ENCODE measurements at places on chromosomes 2 and 18.
A peak's percentile ranks its signal among the peaks of the same experiment; 100 is the strongest.

DNA sequence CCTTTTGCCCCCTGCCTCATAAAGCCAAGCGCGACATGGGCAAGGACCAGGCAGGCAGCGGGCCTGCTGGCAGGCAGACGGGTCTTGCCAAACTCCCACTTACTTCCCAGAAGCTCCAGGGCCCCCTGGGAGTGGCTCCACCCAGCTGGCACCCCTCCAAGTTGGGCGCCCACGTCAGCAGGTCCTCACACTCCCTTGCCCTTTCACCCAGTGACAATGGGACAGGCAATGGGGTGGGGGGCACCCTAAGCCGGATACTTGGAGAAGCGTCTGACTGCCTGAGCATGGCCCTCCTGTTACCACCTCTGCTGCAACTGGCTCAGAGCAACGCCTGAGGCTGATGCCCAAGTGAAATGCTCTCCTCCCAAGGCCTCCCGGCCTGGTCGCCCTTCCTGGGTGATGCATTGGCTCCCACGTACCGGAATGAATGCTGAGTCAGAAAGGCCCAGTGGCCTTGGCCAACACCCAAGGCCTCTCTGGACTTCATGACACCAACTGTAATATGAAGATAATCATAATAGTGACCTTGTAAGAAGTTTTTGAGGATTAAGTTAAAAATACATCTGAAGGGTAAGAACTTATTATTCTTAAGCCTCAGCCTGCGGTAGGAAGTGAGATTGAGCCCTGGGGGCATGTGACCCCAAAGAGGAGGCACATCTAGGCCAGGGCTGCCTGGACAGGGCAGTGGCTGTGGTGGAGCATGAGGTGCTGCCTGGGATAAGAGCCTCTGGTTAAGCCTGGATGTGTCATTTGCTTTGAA, 31.6 kb downstream of the KCNK3 start:
- peak; percentile 81 for ATAC-seq

DNA sequence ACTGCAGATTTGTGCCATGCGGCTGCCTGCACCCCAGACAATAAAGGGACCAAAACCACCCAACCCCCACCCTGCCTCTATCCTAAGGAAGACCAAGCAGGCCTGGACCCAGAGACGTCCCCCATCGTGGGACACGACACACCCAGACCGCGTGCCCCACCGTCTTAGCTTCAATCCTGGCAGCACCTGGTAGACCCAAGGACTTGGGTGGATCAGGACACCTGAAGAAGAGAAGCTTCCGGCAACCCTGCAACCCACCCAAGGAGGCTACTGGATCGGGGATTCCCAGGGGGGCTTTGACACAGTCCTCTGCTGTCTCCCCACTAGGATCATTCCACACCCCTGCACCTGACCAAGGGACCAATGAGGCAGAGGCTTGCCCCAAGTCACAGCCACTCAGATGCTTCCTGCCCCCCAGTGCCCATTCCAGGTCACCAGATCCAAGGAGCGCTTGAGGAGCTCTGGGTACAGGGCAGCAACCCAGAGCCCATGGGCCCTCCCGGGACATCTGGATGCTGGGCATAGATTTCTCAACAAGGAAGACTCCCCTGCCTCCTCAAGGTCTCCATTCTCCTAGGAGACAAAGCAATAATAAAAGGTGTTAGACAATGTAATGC, 3.6 kb downstream of the ALPI start:
- no peak for ATAC-seq

- no peak for ATAC-seq
These were observed 144.9 kb upstream of the MYCN start for GRCh38 chr2:15795426-15795825.

- no peak for ATAC-seq
These were observed 138.7 kb downstream of the PTGR3 start for GRCh38 chr18:75070235-75070624.

DNA sequence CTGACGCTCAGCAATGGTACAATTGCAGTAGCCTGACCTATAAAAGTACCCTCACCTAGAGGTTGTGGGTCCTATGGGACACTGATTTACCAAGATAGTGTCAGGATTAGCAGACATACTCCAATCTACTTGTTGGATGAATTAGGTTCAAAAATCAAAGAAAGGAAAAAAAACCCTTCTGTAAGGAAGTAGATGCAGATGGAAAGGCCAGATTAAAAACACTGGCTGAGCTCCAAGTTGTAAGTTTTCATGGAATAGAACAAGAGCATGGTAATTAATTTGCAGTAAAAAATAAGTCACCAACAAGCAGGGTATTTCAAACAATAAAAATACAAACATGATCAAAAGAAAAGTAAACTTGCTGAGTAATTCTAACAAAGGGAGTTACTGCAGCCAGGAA, 26.4 kb downstream of the IDH1 start:
- no peak for ATAC-seq

GRCh38 chr2:186477790-186478189, 8.3 kb upstream of the ZC3H15 start:
- ATAC-seq, result no peak

GRCh38 chr2:68689553-68690537, 44.8 kb upstream of the ARHGAP25 start:
- ATAC-seq, result no peak

- no peak for ATAC-seq
These were observed 37.5 kb downstream of the RTP5 start for GRCh38 chr2:241906826-241907570.

GRCh38 chr2:235608200-235608887, 114.5 kb downstream of the AGAP1 start:
- no peak for ATAC-seq

DNA sequence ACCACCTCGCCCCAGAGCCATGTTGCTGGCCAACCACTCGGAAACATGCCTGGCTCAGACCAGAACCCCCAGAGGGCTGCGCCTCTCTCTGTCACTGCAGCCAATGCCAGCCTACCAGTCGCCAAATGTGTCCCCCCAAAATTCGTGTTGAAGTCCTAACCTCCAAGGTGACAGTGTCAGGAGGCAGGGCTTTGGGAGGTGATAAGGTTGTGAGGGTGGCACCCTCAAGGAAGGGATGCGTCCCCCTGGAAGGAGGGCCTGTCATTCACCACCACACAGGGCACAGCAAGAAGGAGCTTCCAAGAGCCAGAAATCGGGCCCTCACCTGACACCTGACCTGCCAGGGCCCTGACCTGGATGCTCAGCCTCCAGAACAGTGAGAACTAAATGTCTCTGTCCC, 291.9 kb upstream of the SALL3 start:
- no peak for ATAC-seq

DNA sequence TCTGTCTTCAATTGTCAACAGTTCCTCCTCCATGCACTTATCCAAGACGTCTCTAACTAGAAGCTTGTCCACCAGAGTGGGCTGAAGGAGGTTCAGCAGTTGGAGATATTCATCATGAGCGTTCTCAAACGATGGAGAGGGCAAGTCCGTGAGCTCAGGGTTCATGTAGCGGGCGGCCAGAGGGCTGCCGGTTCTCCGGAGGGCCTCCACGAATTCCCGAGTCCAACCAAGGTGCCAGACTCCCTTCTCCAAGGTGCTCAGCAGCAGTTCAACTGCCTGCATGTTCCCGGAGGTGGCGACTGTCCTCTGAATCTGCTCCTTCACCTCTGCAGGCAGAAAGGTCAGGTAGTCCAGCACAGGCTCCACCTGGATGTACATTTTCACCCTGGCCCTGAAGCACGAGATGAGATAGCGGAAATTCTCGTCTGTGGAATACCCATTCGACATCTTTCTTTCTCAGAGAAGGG, 590 bp downstream of the IFIH1 start:
- ATAC-seq, result no peak

DNA sequence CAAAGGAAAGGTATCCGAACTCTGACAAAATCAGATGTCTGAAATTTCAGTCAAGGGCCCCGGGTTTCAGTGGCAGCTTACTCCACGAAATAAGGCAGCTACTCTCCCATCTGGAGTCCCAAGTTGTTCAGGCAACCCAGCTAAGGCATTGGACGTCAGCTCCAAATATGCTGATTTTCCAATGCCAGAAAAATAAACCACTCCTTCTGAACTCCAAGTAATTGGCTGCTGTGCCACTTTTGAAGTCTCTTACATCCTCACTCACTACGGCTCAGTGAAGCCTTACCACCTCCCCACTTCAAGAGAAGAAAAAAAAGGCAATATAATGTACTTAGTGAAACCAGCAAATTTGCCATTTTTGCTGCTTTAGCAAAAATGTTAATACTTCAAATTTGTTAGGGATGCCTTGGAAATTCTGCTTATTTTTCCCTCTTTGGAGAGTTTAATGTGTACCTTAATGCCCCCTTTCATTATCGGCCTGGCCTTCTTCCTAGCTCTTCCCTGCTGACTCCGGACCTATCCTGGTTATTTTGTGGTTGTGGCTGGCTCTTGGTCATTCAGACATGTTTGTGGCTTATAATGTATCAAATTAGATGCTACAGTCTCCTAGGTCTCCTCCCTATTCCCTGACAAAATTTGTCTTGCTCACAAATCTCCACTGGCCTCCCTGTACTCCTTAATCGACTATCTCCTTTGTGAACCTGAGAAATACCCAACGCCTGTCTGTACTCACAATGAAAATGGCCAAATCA, 589.2 kb upstream of the ZEB2 start:
- no peak for ATAC-seq

- no peak for ATAC-seq
These were observed 1785.3 kb upstream of the CELF4 start for GRCh38 chr18:39350945-39351344.

DNA sequence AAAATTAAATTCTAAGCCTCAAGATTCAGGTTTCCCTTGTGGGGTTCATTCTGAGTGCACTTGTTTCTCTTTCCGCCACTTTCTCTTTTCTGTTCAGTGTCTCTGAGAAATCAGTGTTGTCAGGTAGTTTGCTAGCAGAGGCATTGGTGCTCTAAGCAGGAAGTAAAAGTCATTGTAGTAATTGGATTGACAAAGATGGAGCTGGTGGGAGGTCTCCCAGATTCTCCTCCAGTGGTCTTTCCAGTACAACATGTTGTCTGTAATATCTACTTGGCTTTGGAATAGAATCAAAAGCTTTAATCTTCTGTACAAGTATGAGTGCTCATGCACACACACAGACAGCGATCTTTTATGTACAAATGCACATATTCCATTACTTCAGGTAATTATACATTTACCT, 135.6 kb downstream of the KLHL14 start:
- ATAC-seq, result no peak

GRCh38 chr18:46055838-46056230, 16.2 kb downstream of the PSTPIP2 start:
- ATAC-seq, result no peak

DNA sequence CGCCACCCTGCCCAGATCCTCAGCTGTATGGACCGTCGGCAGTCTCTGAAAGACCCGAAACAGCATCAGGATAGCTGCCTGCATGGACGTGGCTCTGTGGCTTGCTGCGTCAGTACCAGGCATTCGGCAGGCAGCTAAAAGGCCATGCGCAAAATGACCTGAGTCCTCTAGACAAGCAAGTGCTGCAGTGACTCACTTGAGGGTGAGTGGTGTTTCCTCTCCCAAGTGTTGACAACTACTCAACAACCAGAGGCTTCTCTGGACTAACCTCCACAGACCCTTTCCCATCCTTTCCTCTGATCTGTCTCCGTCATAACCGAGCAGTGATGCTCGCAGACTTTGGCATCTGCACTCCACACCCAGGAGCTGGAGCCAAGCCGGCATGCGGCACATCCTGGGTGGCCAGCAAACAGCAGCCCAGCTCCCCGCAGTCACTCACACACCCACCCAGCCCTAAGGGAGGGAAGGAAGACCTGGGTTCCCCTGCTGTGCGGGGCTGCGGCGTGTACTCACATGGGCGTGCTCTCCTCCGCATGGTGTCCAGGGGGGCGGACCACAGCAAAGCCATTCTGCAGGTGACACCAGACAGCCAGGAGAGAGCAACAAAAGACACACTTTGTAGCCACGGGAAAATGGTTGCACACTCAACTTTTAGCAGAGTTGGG, 239.3 kb downstream of the TWIST2 start:
- peak; percentile 54 for ATAC-seq

- peak; percentile 81 for ATAC-seq
These were observed 617 bp downstream of the SRBD1 start for GRCh38 chr2:45610281-45611019.

DNA sequence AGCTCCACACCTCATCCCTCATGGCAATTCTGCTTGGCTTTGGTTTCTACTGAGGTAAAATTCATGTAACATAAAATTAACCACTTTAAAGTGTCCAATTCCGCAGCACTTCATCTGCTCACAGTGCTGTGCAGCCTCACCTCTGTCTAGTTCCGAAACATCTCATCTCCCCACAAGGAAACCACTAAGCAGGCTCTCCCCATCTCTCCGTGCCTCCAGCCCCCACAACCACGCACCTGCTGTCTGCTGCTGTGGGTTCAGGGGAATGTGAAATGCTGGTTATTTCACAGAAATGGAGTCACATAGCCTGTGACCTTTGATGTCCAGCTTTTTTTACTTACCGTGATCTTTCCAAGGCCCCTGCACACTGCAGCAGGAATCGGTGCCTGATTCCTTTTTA, 7.7 kb upstream of the GPC1 start:
- no peak for ATAC-seq

- ATAC-seq, result no peak
These were observed 216.2 kb upstream of the LINC00305 start for GRCh38 chr18:64365106-64365505.

- ATAC-seq, result no peak
These were observed 24.1 kb upstream of the VWC2L start for GRCh38 chr2:214386720-214387119.

GRCh38 chr2:6069381-6069780, 377.2 kb downstream of the SOX11 start:
- ATAC-seq, result peak; percentile 81

GRCh38 chr2:142742371-142743214, 134.9 kb upstream of the KYNU start:
- peak; percentile 97 for ATAC-seq

DNA sequence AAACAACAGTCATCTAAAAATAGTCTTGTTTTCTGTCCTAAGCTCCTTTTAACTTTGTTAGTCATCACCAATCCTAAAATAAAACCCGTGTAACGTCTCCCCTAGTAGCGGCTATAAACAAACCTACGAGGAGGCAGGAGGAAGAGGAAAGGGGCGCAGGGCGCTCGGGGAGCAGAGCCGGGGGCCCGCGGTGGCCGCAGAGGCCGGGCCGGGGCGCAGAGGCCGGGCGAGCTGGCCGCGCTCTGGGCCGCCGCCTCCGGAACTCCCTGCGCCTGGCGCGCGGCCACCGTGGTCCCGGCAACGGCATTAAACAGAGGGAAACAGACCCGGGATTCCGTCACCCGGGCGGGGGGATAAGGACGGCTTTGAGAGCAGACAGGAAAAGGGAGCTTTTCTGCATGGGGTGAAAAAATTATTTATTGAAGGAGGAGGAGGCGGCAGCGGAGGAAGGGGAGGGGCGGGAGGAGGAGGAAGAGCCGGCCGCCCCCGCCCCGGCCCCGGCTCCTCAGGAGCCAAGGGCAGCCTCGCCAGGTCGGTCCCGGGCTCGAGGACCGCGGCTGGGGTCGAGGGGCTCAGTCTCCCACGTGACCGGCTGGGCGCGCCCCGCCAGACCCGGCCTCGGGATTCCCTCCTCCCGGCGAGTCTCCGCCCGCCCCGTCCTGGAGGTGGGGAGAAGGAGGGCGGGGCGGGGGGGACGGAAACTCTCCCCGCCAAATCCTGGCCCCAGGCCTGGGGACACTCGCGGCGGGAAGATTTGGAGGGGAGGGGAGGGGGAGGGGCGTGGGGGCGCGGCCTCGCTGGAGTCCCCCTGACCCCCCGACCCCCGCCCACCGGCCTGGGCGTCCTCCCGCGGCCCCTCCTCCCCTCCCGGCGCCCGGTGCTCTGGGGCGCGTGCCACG, 1.8 kb upstream of the NFATC1 start:
- peak; percentile 77 for ATAC-seq

- peak; percentile 54 for ATAC-seq
These were observed 48.2 kb upstream of the SP3 start for GRCh38 chr2:174013315-174013751.

All from motor neuron (in vitro differentiated cells).